MV-4-11 (cell line): ENCODE measurements at places on chromosomes 16 and 17.
A peak's percentile ranks its signal among the peaks of the same experiment; 100 is the strongest.

- no peak for DNase-seq
These were observed 87.9 kb downstream of the N4BP1 start for GRCh38 chr16:48522041-48522440.

DNA sequence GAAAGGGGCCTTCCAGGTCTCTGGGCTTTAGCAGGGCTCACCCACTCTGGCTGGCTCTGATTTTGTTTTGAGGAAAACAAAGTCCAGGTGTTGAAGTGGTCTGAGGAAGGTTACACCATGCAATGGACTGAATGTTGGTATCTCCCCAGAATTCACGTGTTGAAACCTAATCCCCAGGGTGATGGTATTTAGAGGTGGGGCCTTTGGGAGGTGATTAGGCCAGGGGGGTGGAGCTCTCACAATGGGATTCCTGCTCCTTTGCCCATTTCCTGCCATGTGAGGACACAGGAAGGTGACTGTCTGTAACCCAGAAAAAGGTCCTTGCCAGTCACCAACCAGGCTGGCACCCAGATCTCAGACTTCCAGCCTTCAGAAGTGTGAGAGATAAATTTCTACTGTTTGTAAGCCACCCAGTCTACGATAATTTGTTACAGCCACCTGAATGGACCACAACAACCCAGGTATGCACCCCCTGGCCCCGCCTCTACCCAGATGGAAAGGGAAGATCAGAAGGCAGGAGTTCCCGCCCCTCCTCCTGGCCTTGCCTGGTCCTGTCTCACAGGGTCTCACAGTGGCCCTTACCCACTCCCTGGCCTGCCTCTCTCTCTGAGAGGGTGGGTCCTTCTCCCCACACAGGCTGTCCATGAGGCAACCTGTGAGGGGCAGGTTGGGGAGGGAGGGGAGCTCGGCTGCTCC, 32.0 kb downstream of the LRRC75A start:
- DNase-seq = no peak

GRCh38 chr16:5175266-5175665, 77.7 kb upstream of the EEF2KMT start:
- no peak for DNase-seq

DNA sequence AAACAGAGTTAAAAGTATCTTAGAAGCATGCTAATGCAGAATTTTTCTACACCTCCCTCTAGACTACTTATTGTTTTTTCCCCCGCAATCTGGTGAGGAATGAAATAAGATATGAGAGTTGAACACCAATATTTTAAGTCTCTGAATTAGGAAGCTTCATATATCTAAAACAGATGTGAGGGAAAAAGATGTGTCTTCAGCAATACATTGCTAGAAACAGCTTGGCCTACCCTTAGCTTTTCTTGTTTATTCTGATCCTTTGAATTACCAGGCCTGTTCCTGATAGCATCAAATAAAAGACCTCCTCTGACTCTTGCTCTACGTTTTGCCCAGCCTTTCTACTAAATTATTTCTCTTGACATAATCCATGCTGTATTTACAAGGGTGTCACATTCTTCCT, 221.8 kb downstream of the CDH11 start:
- DNase-seq = no peak

DNA sequence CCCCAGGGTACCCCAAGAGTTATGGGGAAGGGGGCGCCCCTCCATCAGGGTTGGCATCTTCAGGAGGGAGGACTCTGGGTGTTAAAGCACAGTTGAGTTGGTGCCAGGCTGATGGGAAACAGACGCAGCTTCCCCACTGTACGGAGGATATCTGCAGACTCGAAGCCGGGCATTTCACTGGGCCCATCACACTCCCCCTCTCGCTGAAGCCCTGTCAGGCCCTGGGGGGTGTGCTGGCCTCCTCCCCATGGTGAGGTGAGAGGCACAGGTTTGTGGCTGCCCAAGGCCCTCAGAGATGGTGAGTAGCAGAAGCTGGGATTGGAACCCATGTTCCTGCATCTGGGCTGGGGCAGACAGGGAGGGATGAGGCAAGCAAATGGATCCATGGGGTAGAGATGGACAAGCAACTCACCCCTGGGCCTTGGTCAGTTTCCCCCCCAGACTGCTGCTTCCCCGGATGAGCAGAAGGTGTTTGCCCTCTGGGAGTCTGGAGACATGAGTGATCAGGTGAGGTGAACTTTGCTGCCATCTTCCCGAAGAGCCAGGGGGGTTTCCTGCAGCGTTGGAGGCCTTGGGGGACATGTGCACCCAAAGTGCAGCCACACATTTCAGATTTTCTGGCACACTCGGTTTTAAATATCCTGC, 31.0 kb downstream of the POLR3E start:
- DNase-seq = no peak

- peak; percentile 67 for DNase-seq
These were observed 1.4 kb upstream of the HES7 start for GRCh38 chr17:8125154-8125946.

GRCh38 chr16:10206865-10207264, 24.6 kb upstream of the GRIN2A start:
- DNase-seq = no peak

DNA sequence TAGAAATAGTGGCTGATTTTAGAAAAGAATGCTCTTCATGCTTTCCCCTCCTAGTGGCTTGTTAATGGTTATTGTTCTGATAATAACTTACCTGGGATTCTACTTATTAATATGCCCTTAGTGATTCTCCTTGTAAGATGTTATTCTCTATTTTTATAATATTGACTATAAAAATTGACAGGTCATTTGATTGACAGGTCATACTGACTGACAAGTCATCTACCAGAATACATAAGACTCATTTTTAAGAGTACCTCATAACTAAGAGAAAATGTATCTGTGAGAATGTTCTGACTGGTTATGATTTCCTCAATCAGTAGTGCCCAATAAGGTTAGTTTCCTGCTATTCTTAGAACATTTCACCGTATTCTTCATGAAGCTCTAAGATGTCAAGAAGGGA, 8.6 kb upstream of the COX10 start:
- no peak for DNase-seq

GRCh38 chr16:58343562-58343961, 48.7 kb upstream of the GINS3 start:
- DNase-seq = peak; percentile 48

DNA sequence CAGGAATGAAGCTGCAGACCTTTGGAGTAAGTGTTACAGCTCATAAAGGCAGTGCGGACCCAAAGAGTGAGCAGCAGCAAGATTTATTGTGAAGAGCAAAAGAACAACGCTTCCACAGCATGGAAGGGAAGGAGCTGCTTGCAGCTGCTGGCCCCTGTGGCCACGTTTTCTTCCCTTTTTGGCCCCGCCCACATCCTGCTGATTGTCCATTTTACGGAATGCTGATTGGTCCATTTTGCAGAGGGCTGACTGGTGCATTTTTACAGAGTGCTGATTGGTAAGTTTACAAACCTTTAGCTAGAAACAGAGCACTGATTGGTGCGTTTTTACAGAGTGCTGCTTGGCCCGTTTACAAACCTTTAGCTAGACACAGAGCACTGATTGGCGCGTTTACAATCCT, 841.5 kb downstream of the CDH11 start:
- no peak for DNase-seq

GRCh38 chr16:27867122-27868110, 196.1 kb downstream of the GSG1L start:
- peak; percentile 18 for DNase-seq

- no peak for DNase-seq
These were observed 82.7 kb downstream of the MAP2K6 start for GRCh38 chr17:69497161-69497560.

DNA sequence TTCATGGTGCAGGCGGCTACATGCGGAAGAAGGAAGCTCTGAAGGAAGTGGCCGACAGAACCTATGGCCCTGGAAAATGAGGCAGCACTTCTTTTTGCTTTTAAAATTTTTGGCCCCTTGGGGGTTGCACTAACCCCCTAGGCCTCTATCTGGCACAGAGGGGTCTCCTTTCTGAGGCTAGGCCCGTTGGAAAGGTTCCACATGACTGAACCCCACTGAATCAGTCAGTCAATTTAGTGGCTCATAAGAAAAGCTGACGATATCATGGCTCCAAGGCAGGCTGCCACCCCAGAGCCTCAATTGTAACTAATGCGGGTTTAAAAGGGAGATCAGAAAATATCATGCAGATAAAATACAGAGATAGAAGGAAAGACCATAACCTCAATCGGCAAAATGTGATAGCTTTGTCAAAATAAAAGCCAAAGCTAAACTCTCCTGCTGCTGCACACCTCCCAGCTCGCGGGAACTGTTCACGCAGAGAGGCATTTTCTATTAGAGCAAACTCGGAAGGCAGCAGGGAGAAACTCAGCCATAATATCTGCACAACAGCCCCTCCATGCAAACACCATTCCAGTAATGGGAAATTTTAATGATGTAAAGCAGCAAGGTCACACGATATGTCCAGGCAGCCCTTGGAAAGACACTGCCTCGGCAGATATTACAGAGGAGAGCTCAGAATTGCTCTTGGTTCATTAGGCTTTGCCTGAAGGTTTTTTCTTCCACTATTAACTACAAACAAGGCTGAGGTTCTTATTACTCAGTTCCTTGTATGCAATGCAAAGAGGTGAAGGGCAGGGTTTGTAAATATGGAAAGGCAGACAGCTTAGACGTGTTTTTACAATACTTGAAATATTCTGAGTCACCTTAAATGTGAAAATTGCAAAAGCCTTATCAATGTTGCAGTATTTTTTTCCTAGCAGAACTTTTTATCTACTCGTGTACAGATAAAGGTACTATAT, 200.4 kb upstream of the PMFBP1 start:
- DNase-seq = no peak

DNA sequence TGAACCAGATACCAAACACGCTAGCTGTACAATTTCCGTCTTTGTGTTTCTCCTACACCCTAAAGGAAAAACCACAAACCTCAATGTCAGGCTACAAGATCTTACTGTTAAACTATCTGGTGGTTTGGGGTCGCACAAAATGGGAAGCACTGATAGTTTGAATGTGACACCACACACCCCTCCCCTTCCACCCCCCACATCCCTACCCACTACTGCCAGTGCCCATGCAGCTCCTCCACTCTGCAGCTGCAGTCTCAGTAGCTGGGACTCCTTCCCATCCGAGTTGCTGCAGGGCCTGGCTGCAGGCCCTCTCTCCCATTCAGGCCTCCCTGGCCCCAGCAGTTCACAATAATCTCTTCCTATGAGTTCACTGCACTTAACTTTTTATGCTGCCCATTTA, 18.4 kb downstream of the TRAP1 start:
- peak; percentile 94 for DNase-seq

- no peak for DNase-seq
These were observed 954 bp downstream of the IL32 start for GRCh38 chr16:3066440-3066748.

GRCh38 chr17:57679906-57680695, 65.0 kb downstream of the CCDC182 start:
- no peak for DNase-seq

DNA sequence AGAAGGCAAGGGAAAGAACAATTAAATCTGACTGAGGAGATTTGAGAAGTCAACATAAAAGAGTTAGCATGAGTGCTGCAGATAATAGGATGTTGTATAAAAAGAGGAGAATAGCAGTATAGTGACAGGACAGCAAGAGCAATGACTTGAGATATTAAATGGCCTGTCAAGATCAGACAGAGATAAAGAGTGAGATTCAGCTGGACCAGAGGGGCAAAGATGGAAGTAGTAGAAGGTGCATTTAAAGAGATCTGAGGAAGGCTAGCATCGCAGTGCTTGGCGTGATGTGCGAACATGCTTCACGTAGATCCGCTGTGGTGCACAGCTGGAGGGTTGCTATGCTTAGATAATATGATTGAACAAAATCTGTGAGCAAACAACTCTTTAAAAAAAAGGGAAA, 1422.6 kb upstream of the CDH8 start:
- no peak for DNase-seq

DNA sequence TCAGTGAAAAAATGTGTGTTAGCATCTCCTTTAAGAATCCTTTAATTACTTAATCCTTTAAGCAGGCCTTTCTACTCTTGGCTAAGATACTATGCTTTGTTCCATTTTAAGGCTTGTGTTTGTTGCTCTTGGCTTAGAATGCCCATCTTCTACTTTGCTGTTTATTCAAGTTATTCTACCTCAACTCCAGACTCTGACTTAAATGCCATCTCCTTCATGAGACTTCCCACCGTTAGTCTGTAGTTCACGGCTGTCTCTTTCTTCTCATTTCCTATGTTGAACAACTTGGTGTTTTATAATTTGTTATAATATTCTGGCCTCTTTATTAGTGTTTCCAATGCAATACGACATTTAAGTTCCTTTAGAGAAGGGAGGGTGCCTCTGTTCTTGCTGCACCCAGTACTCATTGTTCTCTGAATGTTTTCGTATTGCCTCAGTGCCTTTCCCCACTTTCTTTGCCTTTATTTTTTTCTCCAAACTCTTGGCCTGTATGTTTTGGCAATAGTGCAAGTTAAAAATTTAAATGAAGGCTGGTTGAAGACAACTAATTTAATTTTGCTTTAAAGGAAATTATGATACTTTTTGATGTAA, 6.1 kb upstream of the KRT10 start:
- DNase-seq = no peak

GRCh38 chr17:28963055-28963611, 11.8 kb upstream of the PHF12 start:
- DNase-seq = no peak

DNA sequence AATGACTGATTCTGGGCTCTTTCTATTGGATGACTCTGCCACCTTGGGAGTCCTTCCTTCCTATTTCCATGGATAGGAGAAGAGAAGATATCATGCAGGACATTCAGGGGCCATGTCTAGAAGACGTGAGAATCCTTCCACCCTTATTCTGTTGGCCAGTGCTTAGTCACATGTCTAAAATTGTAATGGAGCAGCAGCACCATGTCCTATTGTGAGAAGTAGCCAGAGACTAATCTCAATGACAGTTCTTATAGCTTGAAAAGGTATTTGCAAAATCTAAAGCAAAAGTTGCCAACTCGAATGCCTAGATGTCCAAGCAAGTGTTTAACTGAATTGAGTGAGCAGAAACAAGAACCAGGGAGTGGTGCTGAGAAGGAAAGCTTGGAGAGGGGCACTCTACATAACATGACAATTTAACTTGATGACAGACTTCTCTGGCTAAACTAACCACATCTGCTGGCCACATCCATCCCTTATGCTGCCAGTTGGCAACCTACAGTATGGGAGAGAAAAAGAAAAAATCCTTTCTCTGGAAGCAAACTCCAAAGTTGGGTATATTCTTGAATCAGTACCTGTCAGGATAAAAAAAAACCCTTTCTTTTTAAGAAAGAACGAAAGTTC, 225.7 kb downstream of the CDH13 start:
- no peak for DNase-seq

- DNase-seq = peak; percentile 71
These were observed 14.6 kb upstream of the CSNK1D start for GRCh38 chr17:82287868-82288801.

DNA sequence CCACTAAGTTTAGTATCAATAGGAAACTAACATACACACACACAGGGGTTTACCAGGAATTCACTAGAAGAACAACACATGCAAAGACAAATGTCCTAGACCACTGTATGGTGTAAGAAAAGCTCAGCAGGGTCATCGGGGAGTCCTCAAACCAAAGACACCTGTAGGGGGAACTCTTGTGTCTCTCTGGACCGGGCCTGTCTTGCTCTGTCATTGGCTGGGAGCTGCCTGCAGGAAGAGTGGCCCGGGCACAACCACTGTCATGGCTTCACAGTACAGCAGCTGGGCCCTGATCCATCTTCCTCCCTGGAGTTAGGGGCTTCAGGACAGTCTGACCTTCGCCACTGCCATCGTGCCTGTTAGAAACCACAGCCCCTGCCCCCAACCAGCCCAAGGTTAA, 263.6 kb upstream of the DYNLRB2 start:
- no peak for DNase-seq

GRCh38 chr16:69382421-69382820, 3.4 kb downstream of the TERF2 start:
- DNase-seq = no peak
